ENCODE measurements at places on chromosomes 3 and 15. TPM values are rescaled to one million over a fixed set of nuclear protein-coding genes. Genes with fewer than 3 reads are reported as not detected.

Gene ALPK3
- polyA plus RNA-seq: not detected

Gene MAP3K13
- polyA plus RNA-seq: 53.4 TPM

Gene PLSCR2
- polyA plus RNA-seq: not detected

Gene SLC6A1
- polyA plus RNA-seq: not detected

Gene FBXO40
- 0.18 TPM for polyA plus RNA-seq

Gene SCN5A
- polyA plus RNA-seq: not detected

Gene ZPLD1
- not detected for polyA plus RNA-seq

Gene KNG1
- polyA plus RNA-seq: not detected

Gene CXCR6
- 0.69 TPM for polyA plus RNA-seq

Gene WDR93
- not detected for polyA plus RNA-seq

Gene MAGEL2
- not detected for polyA plus RNA-seq

Data from IgD-negative memory B cell (primary cell).